Vagina (tissue), 2 donors: ENCODE measurements at places on chromosomes 7 and 10. TPM values are rescaled to one million over a fixed set of nuclear protein-coding genes. Genes with fewer than 3 reads are reported as not detected.

The HOXA7 gene
- total RNA-seq = 23.8 TPM

DNA sequence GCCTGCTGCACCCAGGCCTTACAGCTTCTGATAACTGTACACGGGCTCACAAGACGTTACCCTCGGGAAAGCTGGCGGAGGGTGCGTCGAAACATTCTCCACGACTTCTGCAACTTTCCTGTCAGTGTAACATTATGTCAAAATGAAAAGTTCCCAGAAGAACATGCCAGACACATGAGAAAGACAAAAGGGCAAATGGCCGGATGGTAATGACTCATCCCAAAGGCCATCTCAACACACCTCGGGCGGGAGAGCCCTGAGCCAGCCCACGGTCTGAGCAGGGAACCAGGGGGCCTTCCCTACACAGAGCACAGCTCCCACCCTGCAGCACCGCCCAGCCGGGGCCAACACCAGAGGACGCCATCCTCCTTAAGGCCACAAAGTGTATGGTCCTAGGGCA, 118.7 kb downstream of the MAD1L1 start:
- no peak for DNase-seq

GRCh38 chr10:131747791-131748190, 153.0 kb upstream of the PPP2R2D start:
- no peak for DNase-seq

GRCh38 chr7:78232806-78233205, 434.2 kb downstream of the PHTF2 start:
- DNase-seq = no peak

The NUTM2A gene
- 0.98 TPM for total RNA-seq
